ENCODE measurements at places on chromosomes 3 and 15.

GRCh38 chr3:58520403-58521335 lies 16.3 kb downstream of the ACOX2 start:
- DNase-seq: no peak

- no peak for DNase-seq
Measured at GRCh38 chr15:37995461-37996347, 61.3 kb downstream of the TMCO5A start.

DNA sequence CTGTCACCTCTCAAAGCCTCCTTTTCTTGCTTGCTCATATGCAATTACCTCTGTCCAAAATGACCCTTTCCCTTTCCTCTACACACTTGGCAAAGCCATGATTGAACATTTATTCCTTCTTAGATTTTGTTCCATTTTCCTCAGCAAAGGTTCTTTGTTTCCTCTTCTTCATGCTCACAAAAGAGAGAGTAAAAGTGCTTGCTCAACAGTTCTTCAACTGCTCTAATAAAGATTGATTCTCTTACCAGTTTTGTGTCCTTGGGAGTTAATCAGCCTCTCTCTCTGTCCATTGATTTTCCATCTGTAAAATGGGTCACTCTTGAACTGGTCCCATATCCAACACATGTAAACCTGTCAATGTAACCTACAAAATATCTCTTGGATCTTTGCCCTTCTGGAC lies 186.4 kb downstream of the WNT5A start:
- no peak for DNase-seq

DNA sequence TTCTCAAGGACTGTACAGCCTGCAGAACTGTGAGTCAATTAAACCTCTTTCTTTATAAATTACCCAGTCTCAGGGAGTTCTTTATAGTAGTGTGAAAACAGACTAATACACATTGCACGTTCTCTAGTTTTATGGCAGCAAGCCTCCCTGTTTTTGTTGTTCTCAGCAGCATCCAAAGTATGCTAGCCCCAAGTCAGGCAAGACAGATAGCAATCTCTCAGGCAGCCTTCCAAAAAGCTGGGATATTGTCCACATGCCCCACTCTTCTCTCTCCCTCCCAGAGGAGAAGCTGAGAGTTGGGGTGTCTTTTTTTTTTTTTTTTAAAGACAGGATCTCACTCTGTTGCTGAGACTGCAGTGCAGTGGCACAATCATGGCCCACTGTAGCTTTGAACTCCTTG lies 130.6 kb downstream of the ISL2 start:
- no peak for DNase-seq

GRCh38 chr3:52217409-52217805 lies 8.0 kb downstream of the TLR9 start:
- no peak for DNase-seq

DNA sequence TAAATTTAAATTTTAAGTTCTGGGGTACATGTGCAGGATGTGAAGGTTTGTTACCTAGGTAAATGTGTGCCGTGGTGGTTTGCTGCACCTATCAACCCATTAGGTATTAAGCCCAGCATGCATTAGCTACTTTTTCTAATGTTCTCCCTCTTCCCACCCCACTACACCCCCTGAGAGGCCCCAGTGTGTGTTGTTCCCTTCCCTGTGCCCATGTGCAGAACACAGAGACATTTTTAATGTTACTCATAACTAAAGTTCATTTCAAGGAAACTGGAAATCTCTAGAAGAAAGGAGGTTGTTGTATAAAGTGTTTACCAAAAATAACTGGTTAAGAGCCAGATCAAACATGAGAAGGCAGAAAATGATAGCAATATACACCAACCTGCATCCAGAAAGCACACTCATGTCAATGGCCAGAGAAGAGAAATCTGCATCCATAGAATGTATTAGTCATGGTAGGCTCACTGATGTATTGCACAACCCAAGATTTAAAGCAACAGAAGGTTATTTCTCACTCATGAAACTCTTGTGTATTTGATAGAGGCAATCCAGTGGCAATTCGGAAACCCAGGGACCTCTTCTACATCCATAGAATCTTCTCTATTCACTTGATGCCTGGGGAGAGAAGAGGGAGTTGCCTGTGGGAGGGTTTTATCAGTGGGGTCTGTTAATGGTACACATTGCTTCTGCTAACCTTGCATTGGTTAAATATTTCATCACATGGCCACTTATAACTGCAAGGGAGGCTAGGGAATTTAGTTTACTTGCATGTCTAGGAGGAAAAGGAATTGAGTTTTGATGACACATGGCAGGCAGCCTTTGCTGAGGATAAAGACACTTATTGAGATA lies 321.9 kb upstream of the RASGRP1 start:
- no peak for DNase-seq

- DNase-seq: no peak
Measured at GRCh38 chr15:50275908-50276307, 10.4 kb upstream of the HDC start.

DNA sequence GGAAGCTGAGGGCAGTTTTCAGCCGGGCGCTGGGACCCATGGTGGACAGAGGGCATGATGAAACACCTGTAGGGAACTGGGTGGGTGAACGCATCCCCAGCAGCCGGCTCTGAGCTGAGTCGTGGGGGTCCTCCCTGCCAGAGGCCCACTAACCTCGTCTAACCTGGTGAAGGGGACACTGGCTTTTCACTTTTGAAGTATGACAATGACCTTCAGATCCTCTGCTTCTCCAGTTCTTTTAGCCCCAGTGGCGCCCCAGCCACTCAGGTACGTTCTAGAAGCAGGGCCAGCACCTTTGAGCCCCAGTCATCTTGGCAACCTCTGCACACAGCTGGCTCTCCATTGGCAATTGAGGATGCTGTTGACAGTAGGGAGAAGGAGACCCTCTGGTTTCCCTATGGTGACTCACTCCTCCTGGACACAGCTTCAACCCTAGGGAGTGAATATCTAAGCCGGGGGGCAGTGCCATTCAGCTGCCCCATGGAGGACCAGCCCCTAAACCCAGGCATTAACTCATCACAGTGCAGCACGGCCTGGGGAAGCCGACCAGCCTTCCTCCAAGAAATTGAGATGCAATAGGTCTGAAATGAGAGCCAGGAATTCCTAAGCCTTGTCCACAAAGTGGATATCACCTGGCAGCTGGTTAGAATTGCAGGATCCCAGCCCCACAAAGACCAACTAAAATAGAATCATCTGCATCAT lies 46.1 kb downstream of the CMTM6 start:
- no peak for DNase-seq

DNA sequence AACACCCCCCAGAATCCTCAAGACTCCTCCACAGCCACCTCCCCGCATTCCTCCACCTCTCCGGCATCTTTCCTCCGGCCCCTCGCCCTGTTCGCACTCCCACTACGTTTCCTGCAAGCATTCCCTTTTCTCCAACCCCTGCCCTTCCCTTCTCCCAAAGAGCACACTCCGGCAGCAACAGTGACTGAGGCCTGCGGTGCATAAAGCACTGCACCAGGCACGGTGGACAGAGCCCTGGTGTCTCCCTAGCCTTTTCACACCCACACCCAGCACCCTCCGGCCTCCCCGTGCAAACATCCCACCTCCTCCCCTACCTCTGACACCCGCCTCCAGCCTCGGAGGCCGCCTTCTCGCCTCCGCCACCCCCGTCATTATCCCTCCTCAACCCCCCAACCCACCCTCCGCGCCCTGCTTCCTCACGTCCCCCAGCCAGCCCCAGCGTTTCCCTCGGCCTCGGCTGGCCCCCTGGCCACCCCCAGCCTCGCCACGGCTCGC lies 577 bp downstream of the ZNF148 start:
- DNase-seq: no peak

DNA sequence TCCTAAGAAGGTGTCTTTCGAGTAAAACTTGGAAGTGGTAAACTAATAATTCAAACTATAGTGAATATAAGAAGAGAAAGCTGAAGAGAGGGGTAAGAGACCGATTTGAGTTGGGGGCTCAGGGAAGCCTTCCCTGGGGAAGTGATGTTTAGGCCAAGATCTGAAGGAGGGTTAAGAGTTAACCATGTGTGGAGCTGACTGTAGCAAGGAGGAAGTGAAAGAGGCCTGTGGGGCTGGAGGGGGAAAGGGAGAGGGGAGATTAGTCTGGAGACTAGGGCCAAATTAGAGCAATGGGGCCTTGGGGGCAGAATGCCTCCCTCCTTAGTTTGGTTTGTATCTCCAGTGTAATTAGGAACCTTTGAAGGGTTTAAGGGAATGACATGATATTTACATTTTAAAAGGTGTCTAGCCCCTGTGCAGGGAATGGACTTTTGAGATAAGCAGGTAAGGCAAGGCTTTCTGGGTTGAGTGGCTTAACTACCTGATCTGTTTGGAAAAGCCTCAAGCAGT lies 2.2 kb downstream of the ZNF592 start:
- DNase-seq: peak; percentile 32

- no peak for DNase-seq
Measured at GRCh38 chr3:124035463-124036121, 43.7 kb upstream of the ROPN1 start.

Measured in GM06990 (cell line).